ENCODE measurements at places on chromosomes 16 and 17.

DNA sequence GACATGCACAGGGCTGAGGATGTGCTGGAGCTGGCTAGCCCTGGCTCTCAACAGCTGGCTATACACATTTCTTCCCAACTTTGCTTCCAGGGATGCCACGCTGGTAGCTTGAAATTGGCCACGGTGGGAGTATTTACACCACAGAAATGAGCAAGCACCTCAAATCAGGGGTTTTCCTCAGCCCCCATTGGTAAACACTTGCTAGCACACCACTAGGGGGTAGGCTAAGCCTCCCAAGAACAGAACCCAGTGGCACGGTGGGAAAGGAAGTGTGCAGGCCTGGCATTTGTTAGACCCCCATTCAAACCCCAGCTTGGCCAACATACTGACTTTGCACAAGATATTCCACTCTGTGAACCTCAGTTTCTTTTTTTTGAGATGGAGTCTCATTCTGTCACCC is 12.9 kb downstream of the DRC3 start:
- no peak for DNase-seq
- no peak overlapping the region for H3K4me3 ChIP-seq
- no peaks in the 10 kb centered on the region for H3K36me3 ChIP-seq
- no peaks in the 10 kb centered on the region for H3K27me3 ChIP-seq

DNA sequence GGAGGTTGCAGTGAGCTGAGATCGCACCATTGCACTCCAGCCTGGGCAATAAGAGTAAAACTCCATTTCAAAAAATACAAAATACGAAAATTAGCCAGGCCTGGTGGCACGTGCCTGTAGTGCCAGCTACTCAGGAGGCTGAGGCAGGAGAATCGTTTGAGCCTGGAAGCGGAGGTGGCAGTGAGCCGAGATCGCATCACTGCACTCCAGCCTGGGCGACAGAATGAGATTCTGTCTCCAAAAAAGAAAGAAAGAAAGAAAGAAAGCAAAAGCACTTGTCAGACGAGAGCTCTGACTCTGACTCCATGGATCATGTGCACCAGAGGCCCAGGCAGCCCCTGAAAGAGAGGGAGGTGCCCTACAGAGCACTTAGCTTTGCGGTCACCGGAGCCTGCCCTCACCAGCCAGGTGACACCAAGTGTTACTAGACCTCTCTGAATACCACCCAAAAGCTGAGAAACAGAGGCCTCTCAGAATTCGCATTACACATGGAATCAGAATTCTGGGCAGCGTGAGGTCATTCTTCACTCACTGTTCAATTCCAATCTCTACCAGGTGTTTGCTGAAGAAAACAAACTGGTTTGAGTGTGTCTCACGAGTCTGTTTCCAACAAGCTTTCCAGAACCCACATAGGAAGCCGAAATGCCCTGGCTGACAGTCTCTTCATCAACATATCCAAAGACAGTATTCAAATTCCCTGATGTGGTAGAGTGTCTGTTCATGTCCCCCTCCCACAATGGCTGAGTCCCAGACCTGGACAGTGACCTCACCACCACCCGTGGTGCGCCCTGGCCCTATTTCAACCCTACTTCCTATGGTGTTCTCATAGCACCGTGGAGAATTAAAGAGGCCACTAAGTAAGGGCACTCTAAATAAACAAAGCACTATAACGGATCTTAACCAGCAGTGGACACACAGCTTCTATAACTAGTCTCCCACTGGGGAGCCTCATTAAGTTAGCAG is 1.5 kb downstream of the FLCN start:
- no peaks in the 10 kb centered on the region for H3K27me3 ChIP-seq
- no peaks in the 10 kb centered on the region for H3K36me3 ChIP-seq
- no peak for DNase-seq
- peak overlapping the region; percentile 97 for H3K27ac ChIP-seq
- H3K4me3 ChIP-seq: peak overlapping the region; percentile 100

DNA sequence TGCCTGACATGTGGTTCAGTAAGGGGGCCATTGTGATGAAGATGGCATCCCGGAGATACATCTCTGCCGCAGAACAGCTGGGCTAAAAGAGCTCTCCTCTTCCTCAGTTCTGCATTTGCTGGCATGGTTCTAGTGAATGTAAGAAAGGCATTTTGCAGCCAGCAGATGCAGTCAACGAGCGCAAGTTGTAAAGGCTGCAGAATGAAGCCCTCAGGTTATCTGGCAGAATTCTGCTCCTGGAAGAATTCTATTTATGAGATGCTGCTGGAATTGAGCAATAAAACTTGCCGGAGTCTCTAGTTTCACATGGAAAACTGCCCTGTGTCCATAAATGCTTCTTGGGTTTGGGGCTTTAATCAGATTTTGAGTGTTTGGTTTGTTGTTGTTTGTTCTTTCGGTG is 176.8 kb upstream of the HSBP1 start:
- DNase-seq: no peak
- H3K4me3 ChIP-seq: no peak overlapping the region

DNA sequence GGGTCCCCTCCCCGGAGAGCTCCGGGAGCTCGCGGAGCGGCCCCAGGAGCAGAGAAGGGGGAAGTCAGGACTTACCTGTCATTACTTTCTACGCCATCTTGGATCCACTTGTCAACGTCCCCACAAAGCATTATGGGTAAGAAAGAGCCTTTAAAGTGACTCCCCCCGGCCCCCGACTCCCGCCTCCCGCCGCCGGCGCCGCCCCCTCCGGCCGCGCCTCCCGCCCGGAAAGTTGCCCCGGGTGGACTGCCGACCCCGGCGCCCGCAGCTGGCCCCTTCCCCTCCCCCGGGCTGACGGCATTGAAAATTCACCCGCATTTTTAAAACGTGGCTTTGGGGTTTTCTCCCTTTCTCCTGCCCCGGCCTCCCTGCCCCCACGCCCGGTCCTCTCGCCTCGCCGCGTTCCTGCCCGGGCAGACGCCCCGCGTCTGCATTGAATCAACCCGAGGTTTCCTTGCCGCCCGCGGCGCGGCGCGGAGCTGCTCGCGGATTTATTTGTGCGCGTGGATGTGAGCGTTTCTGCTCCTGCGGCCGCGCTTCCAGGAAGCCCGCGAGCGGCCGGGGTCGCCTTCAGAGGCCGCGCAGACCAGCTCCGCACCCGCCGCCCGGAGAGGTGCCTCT is at the start of gene HELZ:
HELZ (minus strand) TSS at position 124 of the 621 bp plus-strand sequence. CDS start 26,392 bp downstream, outside the sequence.
- no peaks in the 10 kb centered on the region for H3K4me1 ChIP-seq
- no peaks in the 10 kb centered on the region for H3K36me3 ChIP-seq
- peak within 1 kb of the TSS; percentile 83 for H3K4me3 ChIP-seq
- peak within 1 kb of the TSS; percentile 84 for H3K27ac ChIP-seq

GRCh38 chr16:28497861-28498599 is 3.6 kb downstream of the APOBR start:
- H3K27me3 ChIP-seq: no peaks in the 10 kb centered on the region
- H3K27ac ChIP-seq: no peak overlapping the region
- H3K36me3 ChIP-seq: no peaks in the 10 kb centered on the region
- H3K4me3 ChIP-seq: no peak overlapping the region

DNA sequence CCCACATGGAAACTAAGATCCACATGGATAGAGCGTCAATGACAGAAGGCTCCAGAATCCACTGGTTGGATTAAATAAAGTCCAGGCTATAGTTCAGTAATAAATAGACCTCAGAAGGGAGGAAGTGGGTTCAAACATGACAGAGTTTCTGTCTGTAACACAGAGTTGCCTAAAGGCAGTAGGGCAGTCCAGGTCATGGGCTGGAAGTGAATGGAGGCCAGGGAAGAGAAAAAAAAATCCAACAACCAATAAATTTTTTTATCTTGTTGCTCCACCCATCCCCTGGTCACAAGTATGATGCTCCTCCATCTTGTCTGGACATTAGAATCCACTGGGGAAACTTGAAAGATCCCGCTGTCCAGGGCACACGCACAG is 92.4 kb downstream of the RGS9 start:
- no peaks in the 10 kb centered on the region for H3K4me1 ChIP-seq
- H3K4me3 ChIP-seq: no peak overlapping the region
- no peak for DNase-seq
- H3K27ac ChIP-seq: no peak overlapping the region

GRCh38 chr17:182050-182751 is 751 bp upstream of the DOC2B start:
- H3K4me1 ChIP-seq: no peaks in the 10 kb centered on the region
- H3K36me3 ChIP-seq: no peaks in the 10 kb centered on the region
- DNase-seq: no peak
- H3K27me3 ChIP-seq: no peaks in the 10 kb centered on the region
- H3K27ac ChIP-seq: no peak overlapping the region
- H3K4me3 ChIP-seq: no peak overlapping the region

- peaks cover 34% of the 10 kb centered on the region for H3K4me1 ChIP-seq
- H3K27ac ChIP-seq: peak overlapping the region; percentile 86
- DNase-seq: peak; percentile 31
- H3K27me3 ChIP-seq: no peaks in the 10 kb centered on the region
- H3K4me3 ChIP-seq: no peak overlapping the region
Measured at GRCh38 chr17:17824783-17825614, 11.8 kb downstream of the SREBF1 start.

GRCh38 chr16:23279721-23280153 is 22.4 kb upstream of the SCNN1B start:
- H3K36me3 ChIP-seq: no peaks in the 10 kb centered on the region
- no peak overlapping the region for H3K27ac ChIP-seq
- no peaks in the 10 kb centered on the region for H3K4me1 ChIP-seq

- no peaks in the 10 kb centered on the region for H3K27me3 ChIP-seq
- no peak for DNase-seq
- no peak overlapping the region for H3K27ac ChIP-seq
- H3K4me1 ChIP-seq: no peaks in the 10 kb centered on the region
Measured at GRCh38 chr17:4341616-4341977, 24.9 kb downstream of the UBE2G1 start.

DNA sequence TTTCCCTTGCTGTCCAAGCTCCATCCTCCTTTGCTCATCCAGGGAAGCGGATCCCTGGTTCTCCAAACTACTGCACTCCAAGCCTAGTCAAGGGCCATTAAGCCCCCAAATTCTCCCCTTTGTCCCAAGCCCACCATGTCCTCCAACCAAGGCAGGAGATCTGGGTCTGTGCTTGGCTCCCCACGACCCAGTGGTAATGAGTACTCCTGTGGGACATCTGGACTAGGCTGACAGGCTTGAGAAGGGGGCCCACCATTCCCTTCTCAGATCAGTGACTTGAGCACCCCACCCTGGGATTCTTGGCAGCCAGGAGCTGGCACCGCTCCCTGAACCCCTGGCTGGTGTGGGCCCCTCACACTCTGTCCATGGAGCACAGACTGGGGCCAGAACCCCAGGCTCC is 17.1 kb downstream of the OSBPL7 start:
- no peak overlapping the region for H3K27ac ChIP-seq
- H3K36me3 ChIP-seq: no peaks in the 10 kb centered on the region
- H3K4me3 ChIP-seq: no peak overlapping the region
- no peak for DNase-seq
- no peaks in the 10 kb centered on the region for H3K27me3 ChIP-seq

- H3K4me3 ChIP-seq: no peak overlapping the region
- no peaks in the 10 kb centered on the region for H3K4me1 ChIP-seq
- H3K27me3 ChIP-seq: no peaks in the 10 kb centered on the region
- H3K27ac ChIP-seq: no peak overlapping the region
Measured at GRCh38 chr17:73957564-73957963, 245.9 kb upstream of the RPL38 start.

GRCh38 chr16:23072769-23073549 is 76.3 kb downstream of the USP31 start:
- H3K27me3 ChIP-seq: no peaks in the 10 kb centered on the region
- no peak overlapping the region for H3K4me3 ChIP-seq
- H3K36me3 ChIP-seq: no peaks in the 10 kb centered on the region

DNA sequence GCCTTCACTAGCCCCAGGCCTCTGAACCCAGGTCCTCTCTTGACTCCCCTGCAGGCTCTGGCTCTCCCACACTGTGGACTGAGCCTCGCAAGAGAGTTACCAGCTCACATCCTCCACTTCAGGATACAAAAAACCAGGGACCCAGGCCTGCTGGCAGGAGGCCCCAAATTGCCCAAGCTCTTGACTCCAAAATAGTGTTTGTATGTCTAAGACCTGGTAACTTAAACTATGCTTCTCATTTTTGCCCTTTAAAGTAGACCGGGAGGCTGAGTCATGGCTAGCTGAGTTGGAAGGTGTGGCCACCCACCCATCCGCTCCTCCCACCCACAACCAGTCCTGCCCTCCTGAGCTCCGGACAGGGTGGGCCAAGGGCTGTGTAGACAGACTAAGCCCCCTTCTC is 250.0 kb downstream of the SOX9 start:
- H3K4me3 ChIP-seq: no peak overlapping the region
- no peaks in the 10 kb centered on the region for H3K27me3 ChIP-seq
- H3K4me1 ChIP-seq: no peaks in the 10 kb centered on the region
- no peaks in the 10 kb centered on the region for H3K36me3 ChIP-seq
- DNase-seq: no peak

DNA sequence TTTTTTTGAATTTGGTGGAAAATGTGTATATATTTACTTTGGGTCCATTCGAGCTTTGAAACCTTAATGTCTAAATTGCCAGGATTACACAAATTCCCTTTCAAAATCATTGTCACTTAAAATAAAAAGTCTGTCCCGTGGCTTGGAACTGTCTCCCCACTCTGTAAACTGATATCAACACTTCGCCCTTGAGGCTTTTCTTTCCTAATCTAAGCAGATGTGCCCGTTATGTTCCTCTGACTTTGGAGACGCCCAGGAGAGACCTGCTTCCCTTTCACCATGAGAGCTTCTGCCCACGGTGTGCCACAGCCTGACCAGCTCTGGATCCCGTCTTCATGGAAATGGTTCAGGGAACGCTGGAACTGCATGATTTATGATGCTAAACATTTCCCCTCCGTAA is 151.3 kb downstream of the C16orf95 start:
- no peaks in the 10 kb centered on the region for H3K27me3 ChIP-seq
- no peaks in the 10 kb centered on the region for H3K4me1 ChIP-seq
- H3K36me3 ChIP-seq: no peaks in the 10 kb centered on the region
- H3K4me3 ChIP-seq: no peak overlapping the region

DNA sequence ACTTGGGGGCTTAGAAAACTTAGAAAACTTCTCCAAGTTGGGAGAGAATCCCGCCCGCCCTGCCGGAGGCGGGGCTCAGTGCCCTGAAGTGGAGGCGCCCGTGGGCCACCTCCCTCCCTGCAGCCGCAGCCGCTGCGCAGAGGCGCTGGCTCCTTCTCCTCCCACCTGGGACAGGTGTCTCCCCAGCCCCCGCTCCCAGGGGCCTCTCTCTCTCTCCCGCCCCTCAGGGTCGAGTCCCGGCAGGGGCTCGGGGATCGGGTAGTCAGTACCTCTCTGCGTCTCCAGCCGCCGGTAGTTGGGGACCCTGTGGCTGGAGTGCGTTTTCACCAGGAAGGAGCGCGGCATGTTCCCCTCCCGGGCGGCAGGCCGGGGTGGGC is 257 bp downstream of the SNAI3 start:
- no peak overlapping the region for H3K27ac ChIP-seq
- peaks cover 15% of the 10 kb centered on the region for H3K27me3 ChIP-seq
- H3K4me3 ChIP-seq: peak overlapping the region; percentile 12
- H3K4me1 ChIP-seq: no peaks in the 10 kb centered on the region
- DNase-seq: no peak
- no peaks in the 10 kb centered on the region for H3K36me3 ChIP-seq

- no peaks in the 10 kb centered on the region for H3K27me3 ChIP-seq
- peaks cover 10% of the 10 kb centered on the region for H3K4me1 ChIP-seq
- H3K4me3 ChIP-seq: no peak overlapping the region
- DNase-seq: no peak
- no peaks in the 10 kb centered on the region for H3K36me3 ChIP-seq
Measured at GRCh38 chr16:31186176-31186575, 6.2 kb downstream of the FUS start.

GRCh38 chr17:51044976-51045375 is 75.7 kb downstream of the SPAG9 start:
- no peak overlapping the region for H3K4me3 ChIP-seq
- H3K36me3 ChIP-seq: no peaks in the 10 kb centered on the region
- H3K27me3 ChIP-seq: no peaks in the 10 kb centered on the region
